ENCODE measurements at places on chromosomes 6 and 20.

GRCh38 chr6:24522228-24523176, 27.7 kb downstream of the ALDH5A1 start:
- DNase-seq: no peak

DNA sequence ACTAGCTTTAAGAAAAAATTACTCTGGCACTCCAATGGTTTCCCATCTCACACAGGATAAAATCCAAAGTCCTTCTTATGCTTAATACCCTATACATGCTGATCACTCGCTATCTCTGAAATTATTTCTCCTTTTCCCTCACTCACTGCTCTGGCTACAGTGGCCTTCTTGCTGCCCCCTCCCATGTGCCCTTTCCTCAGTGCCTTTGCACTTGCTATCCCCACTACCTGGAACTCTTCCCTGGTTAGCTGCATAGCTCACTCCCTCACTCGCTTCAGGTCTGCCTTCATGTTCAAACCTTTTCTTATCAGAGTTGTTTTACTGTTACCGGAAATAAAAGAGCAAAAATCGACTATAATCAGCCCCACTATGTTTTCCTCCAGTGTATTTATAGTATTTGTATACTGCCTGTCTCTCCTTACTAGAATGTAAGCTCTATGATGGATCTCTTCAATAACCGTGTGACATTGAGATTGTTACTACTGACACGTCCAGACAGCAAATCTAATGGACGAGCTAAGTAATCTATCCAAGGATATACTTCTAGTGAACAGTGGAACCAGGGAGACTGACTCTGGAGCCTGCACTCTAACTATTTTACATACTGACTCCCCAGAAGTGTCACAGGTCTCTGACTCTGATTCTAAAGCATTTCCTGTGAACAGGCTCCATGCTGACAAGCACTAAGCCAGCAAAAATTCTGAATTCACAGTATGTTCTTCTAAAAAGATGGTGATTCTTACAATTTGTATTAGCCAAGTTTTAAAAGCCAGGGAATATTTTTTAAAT, 25.1 kb downstream of the FKBP5 start:
- DNase-seq: no peak

- DNase-seq: no peak
Measured at GRCh38 chr6:16518265-16518664, 243.0 kb downstream of the ATXN1 start.

GRCh38 chr6:123898665-123899064, 95.0 kb downstream of the NKAIN2 start:
- no peak for DNase-seq

GRCh38 chr6:110800839-110801196, 14.5 kb downstream of the CDK19 start:
- DNase-seq: no peak

DNA sequence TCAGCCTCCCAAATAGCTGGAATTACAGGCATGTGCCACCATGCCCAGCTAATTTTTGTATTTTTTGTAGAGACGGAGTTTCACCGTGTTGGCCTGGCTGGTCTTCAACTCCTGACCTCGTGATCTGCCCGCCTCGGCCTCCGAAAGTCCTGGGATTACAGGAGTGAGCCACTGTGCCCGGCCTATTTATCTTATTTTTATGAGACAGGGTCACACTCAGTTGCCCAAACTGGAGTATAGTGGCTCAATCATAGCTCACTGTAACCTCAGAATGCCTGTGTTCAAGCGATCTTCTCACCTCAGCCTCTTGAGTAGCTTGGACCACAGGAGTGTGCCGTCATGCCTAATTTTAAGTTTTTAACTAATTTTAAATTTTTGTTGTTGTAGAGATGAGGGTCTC, 114.4 kb downstream of the JARID2 start:
- no peak for DNase-seq

DNA sequence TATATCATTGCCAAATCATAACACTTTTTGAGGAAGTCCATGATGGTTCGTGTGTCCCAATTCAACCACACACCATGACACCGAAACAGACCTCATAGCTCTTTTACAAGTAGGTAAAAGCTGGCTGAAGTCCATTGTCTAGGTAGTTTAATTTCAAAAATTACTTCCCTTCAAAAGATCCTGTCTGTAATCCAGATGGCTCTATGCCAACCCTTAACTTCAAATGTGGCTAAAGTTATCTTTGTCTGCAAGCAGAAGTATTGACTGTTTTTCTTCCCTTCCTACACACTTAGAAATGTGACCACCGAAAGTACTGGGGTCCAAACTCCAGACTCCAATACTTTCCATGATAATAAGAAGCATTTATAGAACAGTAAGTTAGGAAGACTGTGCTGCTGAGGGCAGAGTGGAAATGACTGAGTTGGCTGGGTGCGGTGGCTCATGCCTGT, 8.3 kb upstream of the TIAM2 start:
- DNase-seq: no peak

DNA sequence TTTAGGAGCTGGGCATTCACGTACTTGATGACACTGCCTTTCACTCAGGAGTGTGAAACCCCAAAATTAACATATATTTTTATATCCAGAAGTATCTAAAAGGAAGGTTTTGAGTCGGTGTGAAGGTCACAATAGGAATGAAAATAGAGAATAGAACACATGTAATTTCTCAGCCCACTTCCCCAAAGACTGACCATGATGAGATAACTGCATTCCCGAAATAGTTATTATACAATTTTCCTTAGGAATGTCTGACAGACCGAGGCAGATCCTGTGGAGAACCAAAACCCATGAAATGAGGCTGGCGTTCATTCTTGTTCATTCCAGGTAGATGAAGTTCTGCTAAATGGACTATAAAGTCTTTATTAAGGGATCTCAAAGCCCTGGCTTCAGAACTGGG, 10.3 kb downstream of the NSFL1C start:
- no peak for DNase-seq

GRCh38 chr6:149990661-149991471, 27.1 kb downstream of the ULBP1 start:
- DNase-seq: no peak

GRCh38 chr6:139973669-139974344, 599.4 kb upstream of the CITED2 start:
- DNase-seq: no peak

- no peak for DNase-seq
Measured at GRCh38 chr20:19890445-19891051, 126.6 kb upstream of the NAA20 start.

DNA sequence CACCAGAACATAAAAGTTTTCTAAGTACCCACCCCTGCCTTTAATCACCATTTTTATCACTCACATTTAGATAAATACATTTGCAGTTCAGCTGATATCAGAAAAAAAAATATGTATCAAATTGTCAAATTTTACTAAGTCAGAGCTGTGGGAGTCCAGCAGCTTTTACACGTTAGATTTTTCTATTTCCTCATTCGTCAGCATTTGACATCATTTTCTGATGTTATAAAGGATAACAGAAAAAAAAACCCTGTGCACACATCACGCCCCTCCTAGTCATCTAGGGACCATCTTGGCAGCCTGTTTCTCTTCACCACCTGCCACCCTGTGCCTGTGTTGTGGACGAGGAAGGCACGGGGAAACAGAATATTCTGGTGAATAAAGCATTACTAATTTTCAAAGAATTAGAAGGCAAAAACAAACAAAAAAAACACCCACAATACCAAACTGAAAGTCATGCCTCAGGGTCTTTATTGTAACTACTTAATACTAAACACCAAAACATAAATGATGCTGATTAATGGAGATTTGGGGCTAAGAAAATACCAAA, 12.4 kb downstream of the B4GALT5 start:
- DNase-seq: no peak

GRCh38 chr6:14134211-14134910, 16.8 kb downstream of the CD83 start:
- DNase-seq: no peak

DNA sequence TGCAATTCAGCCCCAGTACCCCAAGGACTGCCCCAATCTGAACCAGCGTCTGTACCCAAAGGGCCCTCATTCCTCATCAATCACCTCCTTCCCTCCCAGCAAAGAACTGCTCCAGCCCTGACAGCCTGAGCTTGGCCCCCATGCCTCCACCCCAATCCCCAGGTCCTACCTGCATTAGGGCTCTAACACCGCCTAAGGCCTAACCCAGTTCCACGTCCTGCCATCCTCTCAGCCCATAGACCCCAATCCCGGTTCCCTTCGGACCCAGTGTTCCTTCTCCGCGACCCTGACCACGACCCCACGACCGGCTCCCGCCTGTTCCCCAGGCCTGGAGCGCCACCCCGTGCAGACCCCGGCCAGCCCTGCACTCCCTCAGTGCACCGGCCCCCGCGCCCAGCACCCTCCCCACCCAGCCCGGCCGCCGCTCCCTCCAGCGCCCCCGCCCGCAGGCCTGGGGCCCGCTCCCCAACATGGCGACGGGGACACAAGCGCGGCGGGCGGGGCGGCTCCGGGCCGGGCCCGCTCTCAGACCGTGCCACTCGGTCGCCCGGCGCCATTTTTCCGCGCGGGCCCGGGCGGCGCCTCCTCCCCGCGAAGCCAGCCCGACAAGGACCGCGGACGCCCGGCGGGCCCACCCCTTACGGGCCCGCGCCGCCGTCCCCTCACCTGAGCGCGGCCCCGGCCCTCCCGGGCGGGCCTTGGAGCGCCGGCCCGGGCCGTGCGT, 483 bp downstream of the NCOA6 start:
- peak; percentile 52 for DNase-seq

DNA sequence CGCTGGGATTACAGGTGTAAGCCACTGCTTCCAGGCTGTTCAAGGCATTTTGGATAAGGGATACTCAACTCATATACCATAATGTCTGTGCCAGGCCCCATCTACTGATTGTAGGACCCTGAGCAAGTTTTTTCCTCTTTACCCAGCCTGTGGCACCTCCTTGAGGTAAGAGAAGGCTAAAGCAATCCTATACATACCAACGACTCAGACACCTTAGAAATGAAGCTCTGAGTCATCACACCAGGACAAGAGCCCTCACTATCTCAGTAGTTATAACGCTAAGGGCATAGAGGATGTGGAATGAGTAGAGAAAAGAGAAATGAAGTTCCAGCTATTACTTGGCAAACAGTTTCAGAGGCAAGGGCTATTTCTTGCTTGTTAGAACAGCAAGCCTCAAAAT, 16.9 kb downstream of the NDRG3 start:
- no peak for DNase-seq

- DNase-seq: peak; percentile 24
Measured at GRCh38 chr6:42555477-42556457, 8.1 kb upstream of the UBR2 start.

DNA sequence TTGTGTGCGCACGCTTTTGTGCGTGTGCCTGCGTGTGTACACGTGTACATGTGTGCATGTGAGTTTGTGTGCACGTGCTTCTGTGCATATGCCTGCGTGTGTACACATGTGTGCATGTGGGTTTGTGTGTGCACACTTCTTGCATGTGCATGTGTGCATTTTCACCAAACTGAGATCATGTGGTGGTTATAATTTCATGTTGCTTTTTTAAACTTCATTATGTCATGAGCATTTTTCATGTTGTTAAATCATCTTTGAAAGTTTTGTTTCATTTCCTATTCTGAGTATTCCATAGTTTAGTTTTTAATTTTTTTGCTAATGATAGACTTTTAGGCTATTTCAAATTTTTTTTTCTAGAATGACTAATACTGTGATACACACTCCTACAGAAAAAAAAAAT, 6.4 kb upstream of the CST3 start:
- no peak for DNase-seq

All from T-helper 22 cell (primary cell).